ENCODE measurements at places on chromosomes 3 and 15.

DNA sequence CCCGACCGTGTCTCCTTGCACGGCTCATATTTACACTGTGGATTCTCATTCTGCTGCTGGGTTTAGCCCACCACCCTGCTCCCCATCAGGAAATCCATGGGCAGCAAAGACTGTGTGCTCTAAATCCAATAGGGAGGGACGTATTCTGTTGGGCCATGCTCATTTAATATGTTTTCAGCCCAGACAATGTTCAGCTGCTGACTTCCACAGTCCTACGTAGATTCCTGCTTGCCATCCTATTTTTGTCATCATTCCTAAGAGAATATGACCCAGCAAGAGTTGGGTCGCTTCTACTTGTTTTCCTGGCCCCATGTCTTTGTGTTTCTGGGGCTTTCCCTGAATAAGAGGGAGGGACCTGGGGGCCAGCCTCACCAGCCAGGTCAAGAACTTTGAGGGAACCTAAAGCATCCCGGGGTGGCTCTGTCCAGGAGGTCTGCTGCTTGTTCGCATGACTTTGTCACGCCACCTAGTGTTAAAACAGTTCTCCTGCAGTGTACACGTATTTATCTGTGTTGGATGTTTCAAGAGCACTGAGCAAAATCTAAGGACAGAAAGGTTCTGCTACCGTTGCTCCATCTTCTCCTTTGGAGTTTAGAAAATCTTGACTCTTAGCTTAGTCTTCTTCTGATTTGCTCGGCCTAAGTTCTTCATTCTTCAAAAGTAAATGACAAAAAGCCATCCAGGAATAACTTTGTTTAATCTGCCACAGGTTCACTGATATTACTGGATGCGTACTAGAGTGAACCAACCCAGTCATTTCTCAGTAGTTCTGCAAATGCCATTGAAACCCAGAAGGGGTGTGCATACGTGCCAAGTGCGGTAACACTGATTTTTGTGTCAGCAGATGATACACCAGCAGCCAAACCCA lies 79.8 kb upstream of the NR2E3 start:
- no peak for DNase-seq

DNA sequence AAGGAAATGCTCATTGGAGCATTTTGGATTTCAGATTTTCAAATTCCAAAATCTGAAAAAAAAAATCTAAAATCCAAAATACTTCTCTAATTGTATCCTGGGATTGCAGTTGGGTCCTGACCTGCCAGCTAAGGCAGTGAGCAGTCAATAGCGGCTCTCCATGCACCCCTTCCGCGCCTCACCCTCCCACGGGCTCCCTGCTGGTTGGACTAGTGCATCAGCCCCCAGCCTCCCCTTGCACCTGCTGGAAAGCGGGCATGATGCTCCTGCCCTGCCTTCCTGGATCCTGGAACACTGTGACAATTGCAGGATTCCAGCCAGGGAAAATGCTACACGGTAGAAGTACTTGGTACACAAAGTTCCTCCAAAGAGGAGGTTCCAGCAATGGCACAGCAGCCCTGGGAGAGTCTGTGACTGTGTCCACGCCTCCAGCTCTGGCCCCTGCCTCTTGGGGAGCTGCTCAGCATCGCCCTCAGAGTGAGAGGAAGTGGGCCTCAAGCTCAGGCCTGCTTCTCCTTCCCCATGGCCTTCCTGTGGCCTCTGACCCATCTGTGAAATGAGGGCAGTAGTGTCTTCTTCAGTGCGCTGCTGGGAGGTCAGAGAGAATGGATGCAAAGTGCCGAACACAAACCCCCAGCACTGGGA lies 39.5 kb upstream of the CHRNB4 start:
- no peak for DNase-seq

DNA sequence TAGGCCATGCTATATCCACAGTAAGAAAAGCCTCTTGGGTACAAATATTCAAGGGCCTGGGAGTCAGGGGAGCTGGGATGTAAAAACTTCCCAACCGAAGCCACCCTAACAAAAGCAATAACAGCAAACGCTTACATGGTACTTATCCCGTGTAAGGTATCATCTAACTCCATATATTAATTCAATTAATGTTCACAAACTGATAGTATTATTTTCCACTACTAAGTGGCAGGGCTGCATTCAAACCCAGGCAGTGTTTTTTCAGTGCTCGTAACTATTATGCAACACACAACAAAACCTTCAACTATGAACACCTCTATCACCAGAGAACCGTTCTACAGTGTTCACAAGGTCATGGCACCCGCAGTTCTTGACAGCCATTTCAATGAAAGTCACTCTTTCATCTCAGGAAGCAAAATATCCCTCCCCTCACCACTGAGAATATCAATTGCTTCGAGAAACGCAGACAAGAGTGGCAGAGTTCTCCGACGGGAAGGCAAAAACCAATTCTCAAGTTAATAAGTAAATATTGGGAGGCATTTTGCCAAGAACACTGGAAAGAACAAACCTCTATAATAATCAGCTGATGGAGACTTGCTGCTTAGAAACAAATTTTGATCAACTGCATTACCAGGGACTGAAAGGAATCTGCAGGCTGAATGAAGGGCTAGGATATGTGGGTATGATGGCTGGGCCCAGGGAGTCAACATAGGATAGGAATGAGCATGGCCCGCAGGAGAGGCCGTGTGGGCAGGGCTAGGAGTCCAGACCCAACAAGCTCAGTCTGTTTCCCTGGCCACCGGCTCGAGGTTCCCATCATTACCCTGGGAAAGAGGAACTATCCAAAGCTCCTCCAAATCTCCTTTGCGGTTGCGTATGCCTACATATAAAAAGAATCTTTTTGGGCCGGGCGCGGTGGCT lies 72.3 kb downstream of the XXYLT1 start:
- DNase-seq, result no peak

- no peak for DNase-seq
Observed at GRCh38 chr15:80785811-80786354, 6.7 kb downstream of the CEMIP start.

DNA sequence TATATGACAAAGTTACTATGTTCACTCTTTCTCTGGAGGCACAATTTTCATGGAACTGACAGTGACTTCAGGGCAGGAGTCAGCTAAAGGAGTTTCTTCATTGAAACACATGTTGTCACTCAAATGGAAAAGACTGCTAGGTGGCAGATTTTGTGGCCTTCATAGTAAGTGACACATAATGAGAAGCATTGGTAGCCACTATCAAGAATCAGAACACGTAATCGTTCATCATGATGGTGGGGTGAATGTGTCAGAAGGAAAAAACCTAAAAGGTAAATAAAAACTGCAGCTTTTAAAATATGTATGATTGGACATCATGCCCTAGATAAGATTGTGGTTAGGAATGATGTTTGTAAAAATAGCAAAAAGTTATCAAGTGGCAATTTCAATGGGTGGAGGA lies 1491.0 kb downstream of the SI start:
- DNase-seq, result no peak

DNA sequence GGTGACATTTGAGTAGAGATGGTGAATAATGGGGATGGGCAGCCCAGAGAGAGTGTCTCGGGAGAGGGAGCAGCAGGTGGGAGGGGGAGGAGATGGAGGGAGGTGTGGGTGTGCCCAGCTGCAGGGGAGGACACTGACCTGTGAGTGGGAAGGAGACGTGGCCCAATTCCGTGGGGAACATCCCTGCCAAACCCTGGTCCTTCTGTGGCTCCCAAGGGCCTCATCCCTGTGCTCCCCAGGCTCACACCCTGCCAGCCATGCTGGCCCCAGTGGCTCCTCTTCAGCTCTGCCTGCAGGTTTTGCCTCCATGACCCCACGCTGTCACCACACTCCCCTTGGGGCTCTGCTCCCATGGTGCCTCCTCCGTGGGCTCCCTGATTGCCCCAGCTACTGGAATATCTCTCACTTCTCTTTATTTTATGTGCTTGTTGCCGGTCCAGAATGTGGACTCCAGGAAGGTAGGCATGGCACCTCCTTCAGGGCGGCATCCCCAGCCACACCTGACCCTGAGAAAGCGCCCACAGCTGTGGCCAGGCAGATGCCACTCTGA lies 7.0 kb downstream of the CFAP100 start:
- no peak for DNase-seq

DNA sequence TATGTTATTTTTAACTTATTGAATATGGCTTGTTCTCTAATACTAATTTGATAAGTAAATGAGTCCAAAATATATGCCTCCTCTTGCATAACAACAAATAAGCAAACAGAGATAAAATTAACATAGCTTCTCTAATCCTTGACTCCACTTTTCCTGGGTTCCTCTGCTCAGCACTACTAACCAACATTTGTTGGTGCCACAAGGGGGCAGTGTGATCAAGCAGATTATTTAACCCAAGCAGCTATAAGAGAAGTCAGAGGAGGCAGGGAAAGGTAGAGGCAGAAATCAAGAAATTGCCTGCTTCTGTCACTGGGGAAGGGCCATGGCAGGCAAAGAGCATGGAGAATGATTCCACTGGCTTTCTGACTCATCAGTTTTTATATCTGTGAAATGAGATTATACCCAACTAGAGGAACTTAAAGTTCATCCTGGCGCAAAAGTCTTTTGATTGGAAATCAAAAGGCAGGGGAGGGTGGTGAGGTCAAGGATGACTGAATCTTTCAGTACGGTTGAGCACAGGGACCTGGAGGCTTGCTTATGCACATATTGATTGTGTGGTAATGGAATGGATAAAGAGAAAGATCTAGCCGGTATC lies 152.2 kb downstream of the IGSF11 start:
- DNase-seq, result peak; percentile 45

- no peak for DNase-seq
Observed at GRCh38 chr3:194736277-194736895, 50.7 kb downstream of the FAM43A start.

DNA sequence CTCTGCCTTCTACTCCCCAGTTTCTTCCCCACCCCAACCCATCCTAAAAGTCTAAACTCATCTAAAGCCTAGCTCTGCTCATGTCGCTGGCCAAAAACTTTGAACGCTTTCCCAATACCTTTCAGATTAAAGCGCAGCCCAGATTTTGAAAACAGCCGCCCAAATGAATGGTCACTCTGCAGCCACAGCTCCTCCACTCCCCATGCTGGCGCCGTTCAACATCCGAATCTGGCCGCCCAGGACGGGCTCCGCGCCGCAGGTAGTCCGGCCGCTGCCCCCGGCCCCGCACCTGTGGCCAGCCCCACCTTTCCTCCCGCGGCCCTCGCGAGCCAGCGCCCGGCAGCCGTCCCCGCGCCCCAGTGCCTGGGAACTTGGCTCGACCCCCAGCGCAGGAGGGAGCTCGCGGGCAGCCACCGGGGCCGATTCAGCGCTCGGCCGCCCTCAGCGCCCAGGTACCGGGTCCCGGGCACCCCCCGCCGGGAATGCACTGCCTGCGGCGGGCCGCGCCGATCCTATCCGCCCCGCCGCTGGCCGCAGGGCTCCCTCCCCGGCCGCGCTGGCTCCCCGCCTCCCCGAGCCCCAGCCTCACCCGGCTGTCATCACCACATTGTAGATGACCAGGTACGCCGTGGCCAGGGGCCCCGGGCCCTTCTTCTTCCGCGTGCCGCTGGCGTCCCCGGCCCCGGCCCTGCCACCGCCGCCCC lies 417 bp downstream of the HACD2 start:
- no peak for DNase-seq
